H1 (cell line): ENCODE measurements at places on chromosomes 5 and 9. TPM values are rescaled to one million over a fixed set of nuclear protein-coding genes. Genes with fewer than 3 reads are reported as not detected.
A peak's percentile ranks its signal among the peaks of the same experiment; 100 is the strongest.

C6 gene
- not detected in 2 replicates for total RNA-seq

LHX6 gene
- 1.2 and 1.9 TPM in 2 replicates for total RNA-seq

OBP2B gene
- total RNA-seq = not detected in 2 replicates

- peak; percentile 39 for DNase-seq
These were observed 54.9 kb upstream of the GRAMD2B start for GRCh38 chr5:126368239-126368812.

DNA sequence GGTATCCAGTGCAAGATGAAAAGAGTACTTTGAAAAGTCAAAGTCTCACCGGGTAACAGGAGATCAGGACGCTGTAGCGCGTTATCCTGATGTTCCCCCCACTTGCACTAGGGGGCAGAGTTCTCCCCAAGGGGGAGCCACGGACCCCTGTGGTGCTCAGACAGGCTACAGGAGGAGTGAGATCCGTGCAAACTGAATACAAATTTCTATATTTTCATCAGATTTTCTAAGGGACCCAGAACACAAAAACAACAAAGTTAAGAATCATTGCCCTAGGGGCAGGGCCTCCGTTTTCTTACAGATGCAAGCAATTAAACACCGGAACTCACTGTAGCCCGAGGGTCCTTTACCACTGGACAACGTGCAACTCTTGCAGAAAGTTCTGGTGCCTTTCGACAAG is 2.0 kb downstream of the MYO10 start:
- DNase-seq = peak; percentile 51

DNA sequence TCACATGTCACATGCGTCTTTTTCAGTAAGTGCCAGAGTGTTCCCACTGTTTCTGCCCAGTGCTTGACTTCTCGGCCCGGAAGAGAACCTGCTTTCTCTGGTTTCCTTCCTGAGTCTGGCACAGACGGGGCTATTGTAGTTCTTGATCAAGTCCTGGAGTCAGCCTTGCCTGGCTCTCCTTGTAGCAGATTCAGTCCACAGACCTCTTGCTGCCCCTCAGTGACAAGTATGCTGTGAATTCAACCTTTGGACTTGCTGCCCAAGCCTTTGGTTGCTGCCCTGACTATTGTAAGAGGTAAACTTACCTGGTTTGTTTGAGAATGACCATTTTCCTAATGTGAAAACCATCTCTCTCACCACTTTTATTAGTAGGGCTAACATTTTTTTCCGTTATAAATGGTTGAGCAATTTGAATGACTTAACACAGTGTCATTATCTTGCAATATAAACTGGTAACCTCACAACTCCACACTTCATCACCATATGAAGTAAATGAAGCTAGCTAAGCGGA is 24.7 kb downstream of the ZBTB34 start:
- no peak for DNase-seq

DNA sequence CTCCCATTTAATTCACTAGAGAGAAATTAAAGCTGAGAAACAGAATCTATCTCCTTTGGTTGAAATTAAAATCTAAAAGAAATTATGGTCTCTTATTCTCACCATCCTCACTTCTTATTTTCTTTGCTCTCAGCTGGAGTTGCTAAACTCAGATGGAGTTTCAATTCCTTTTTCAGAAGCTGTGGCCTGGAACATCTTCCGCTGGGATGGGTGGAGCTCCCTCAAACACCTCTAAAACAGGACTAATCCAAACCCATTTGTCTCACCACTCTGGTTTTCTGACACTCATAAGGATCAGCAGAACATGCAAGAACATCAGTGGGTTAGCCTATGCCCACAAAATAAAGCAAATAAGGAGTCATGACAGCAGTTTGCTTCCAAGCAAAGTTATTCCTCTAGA is 39.6 kb upstream of the CEP78 start:
- no peak for DNase-seq

- DNase-seq = no peak
These were observed 171.2 kb downstream of the TSSK1B start for GRCh38 chr5:113263545-113263944.

DNA sequence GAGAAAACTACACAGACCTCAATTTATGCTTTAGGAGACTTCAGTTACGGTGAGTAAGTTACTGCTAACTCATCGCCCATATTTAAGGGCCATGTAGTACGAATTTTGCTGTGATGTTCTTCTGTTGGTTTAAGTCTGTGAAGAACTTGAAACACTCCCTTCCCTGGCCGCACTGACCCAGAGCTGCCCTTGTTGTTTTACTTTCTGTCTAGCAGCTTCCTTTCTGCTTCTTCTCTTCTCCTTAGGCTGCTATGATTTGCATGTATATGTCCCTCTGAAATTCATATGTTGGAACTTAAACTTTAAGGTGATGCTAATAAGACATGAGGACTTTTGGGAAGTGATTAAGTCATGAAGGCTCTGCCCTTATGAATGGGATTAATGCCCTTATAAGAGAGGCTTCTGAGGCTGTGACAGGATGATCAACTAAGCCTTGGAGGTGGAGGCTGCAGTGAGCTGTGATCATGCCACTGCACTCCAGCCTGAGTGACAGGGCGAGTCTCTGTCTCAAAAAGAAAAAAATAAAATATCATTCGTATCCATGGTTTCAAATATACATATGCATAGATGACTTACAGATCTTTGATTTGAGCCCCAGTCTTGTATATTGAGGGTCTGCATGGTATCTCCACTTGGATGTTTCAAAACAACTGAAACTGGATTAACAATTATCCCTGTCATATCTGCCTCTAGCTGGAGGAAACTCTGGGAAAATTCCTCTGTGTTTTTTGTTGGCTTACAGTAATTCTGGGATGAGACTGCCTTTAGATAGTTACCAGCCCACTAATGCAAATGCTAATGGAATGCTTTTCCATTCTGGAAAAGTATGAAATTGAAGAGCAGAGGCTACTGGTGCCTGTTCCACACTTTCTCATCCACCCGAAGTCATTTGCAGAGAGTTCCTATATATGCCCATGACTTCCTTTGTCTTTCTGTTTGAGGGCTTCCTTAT is 263.4 kb upstream of the ACTBL2 start:
- no peak for DNase-seq

GRCh38 chr5:116502138-116502537 is 72.5 kb downstream of the SEMA6A start:
- no peak for DNase-seq

DNA sequence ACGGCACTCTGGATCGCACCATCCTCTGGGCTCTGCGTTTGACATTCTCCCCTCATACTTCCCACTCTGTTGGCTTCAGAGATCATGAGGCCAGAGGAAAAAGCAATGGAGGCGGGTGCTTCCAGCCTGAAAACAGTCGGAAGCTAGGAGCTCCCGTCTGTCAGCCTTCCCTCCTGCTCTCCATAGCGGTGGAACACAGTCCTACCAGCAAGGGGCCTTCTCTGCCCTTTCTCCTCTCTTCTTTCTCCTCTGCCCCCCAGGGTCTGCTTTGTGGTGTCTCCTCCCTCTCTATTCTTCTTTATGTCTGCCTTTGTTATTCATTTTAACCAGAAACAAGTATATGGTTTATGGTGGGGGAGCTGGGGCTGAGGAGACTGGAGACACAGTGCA is 152.5 kb upstream of the NFIB start:
- no peak for DNase-seq

DNA sequence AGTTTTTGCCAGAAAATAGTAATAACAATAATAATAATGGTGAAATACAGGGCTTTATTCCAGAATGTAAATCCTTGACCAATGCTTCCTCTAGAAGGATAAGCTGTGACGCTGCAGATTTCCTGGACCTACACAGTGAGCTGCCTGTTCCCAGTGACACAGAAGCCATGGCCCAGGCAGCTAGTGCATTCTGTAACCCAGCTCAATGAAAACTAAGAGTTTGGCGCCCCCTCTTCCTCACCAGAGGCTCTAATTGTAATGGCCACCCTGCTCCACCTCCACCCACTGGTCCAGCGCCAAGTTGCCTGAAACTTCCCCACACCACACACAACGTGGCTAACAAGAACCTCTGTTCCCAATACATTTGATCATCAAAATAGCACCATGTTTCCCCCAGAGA is 248.1 kb downstream of the CETN3 start:
- DNase-seq = peak; percentile 52
